Stimulated activated CD8-positive, alpha-beta memory T cell treated with anti-CD3 and anti-CD28 coated beads, Interleukin-15, amount 100 ng/mL, for 1 hour (primary cell): ENCODE measurements at places on chromosomes 5 and 9.

DNA sequence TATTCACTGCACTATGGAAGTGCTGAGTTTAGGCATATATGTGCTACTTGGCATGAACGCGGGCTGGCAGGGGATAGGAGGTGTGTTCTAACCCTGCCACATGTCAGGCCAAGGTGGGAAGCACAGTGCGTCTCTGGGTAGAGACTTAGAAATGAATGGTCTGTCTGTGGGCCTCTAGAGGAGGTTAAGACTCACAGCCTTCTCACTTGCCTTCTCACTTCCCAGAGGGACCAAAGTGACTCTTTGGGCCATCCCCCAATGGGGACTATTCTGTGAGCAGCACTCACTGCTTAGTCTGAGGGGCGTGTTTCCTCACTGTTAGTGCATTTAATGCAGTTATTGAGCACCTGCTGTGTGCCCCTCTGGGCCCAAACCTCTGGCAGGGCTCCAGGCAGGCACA lies 2.4 kb upstream of the PITX1 start:
- DNase-seq, result no peak

GRCh38 chr9:37421914-37422288 lies 595 bp upstream of the GRHPR start:
- no peak for DNase-seq

DNA sequence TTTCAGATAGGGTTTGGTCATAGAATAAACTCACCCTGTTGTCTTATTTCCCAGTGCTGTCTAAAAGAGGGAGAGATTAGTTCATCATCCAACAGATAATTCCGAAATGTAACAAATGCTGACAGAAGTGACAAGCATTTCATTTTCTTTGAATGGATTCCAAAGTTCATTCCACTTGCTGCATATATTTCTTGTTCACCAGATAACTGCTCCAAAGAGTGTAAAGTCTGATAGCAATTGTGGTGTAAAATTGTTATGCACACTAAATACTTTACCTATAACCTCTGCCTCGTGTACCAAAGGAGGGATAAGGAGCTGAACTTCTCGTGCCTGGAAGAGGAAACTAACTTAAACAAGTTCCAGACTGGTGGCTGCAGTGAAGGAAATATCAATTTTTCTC lies 290.0 kb upstream of the ADAMTSL1 start:
- no peak for DNase-seq

- no peak for DNase-seq
Measured at GRCh38 chr9:84709056-84709455, 39.5 kb downstream of the NTRK2 start.

DNA sequence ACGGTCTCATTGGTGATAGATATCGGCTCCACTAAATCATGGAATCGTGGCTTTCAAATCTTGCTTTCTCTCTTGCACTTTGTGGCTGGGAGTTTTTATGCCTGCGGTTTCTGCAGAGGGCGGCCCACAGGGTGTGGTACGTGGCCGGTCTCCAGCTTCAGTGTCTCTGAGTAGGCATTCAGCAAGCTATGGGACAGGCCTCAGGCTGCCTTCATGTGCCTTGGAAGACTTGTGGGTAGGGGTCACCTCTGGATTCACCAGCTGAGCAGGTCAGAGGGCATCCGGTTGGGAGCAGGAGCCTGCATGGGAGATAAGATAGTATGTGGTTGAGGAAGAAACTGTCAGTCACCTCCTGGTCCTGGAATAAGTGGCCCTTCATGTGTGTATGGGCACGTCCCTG lies 47.7 kb downstream of the AMBP start:
- DNase-seq, result no peak

DNA sequence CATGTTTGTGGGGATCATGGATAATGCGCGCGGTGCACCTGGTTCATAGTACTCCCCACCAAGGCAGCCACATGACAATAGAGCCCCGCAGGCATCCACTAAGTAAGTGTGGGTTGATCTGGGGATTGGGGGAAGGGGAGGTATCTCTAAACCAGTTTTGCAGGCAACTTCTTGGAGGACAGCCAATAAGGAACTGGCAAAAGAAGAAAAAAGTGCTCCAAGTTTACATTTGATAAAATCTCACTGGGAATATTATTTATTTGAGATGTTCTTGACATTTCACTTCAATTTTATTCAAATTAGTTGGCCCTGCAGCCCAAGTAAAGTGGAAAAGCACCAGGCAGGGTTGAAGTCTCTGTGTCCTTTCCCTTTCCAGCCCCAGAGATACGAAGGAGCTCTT lies 8.5 kb downstream of the FBP1 start:
- no peak for DNase-seq

GRCh38 chr9:93567271-93567959 lies 9.0 kb upstream of the PHF2 start:
- DNase-seq, result no peak
